ENCODE measurements at places on chromosomes 11 and 22.
A peak's percentile ranks its signal among the peaks of the same experiment; 100 is the strongest.

DNA sequence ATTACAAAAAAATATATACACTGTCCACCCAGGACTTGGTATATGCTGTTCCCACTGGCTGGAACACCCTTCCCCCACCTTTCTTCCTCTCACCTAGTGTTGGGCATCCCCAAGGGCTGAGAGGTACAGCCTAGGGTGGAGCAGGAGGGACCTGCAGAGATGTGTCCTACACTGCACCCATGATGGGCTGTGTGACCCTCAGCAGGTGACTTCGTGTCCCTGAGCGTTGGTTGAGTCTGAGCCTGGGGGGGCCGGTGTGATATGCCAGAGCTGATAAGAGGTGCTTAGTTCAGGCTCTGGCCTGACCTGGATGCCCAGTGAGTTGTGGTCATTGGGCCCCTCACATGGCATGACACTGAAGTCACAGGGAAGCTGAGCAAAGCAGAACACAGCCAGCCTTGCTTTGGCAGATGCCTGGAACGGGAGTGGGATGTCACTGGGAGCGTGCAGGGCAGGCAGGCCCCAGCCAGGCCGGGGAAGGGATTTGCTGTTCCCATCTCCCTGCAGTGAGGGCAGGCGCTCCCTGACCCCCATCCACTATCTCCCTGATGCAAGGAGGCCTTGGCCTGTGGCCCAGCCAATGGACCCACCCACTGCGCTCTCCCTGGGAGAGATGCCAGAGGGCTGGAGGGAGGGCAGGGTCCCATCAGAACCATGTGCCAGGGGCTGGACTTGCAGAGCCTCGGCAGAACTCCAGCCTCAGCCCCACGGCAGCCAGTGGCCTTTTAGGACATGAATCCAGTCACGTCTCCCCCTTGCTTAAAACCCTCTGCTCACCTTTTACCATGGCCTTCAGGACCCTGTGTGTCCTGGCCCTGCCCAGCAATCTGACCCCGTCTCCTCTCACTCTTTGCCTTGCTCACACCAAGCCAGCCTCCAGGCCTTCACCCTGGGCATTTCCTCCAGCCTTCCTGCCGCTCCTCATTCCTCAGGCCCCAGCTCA is 138.9 kb downstream of the MN1 start:
- DNase-seq = no peak

DNA sequence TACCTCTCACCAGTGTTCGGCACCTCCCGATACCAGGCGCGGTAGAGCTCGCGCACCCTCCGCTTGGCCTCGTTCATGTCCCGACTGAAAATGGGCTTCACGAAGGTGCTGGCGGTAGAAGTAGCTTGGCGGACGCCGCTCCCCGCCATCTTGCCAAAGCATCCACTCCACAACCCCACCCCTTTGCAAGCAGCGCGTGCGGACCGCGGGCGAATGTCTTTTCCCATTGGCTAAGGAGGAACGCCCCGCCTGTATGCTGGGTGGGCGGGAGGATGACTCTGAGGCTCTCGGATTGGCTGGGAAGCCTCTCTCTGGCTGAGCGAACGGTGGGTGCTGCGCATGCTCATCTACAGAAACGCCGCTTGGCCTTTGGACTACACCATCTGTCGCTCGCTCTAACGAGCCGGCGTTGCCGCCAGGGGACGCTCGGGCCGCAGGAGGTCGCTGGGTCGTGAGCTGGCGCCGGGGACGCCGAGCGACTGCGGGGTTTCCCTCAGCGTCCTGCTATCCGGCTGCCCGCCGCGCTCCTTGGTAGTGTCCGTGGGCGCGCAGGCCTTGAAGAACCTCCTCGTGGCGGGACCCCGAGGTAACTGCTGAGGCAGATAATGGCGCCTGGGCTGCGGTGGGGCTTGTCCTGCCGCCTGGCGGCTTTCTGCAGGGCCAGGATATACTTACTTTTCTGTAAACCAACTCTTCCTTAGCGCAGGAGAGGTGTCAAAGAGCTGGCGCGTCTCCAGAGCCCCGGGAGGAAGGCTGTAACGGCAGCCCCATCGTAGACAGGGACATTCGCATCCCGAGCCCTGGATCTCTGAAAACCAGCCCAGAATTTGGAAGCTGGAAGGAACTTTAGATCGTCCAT is at the start of gene NDUFA6:
Gene NDUFA6, minus strand, starts transcription at position 177 of the 859 bp plus-strand sequence. Its CDS starts 28 bp downstream, at position 149.
- peak; percentile 100 for DNase-seq

- no peak for DNase-seq
Measured at GRCh38 chr11:40227730-40228129, 1231.7 kb downstream of the LRRC4C start.

DNA sequence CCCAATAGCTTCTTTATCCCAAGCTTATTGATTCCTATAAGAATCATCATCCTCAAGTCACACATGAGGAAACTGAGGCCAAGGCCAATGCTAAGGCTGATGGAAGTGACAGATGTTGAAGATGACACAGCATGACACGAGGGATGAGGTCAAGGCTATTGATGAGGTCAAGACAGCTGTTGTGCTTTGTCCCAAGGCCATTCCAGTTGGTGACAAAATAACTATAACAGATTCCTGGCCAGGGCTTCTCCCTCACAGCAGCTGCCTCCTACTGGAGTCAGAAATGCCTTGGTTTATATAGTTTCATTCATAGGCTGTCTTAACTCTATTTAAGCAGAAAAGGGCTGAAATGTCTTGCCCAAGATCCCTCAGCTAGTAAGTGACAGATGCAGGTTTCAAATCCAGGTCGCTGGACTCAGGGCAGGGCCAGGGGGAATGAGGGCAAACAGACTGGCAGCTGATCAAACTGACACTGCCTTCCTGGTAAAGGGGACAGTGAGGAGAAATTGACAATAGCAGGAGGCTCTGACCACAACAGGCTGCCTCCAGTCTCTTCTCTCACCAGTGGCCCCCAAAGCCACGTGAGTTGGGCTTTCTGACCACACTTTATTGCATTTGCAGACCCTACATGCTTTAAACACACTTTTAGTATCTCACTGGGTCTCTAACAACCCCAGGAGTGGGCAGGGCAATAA is 16.5 kb downstream of the MIF start:
- DNase-seq = peak; percentile 51

DNA sequence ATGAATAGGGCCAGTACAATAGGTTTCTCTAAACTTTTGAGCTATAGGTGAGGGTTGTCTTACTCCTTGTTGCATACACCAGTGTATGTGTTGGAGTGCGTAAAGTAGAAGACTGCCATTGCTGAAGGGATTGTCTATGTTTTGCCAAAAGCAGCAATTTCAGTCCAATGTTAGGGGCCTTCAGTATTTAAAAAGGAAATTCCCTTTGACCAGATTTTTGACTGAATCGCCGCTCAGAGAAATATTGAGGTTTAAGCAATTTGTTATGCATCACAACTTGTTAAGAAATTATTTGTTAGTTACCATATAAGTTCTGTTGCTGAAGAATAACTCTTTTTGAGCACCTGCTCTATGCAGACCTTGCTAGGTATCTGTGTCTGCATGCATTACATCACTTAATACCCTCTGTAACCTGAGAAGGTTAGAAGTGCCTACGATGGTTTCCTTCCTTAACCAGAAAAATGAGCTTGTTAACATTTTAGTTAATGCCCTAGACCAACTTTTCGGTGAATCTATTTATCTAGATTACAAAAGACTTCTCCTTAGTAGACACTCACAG is 33.9 kb downstream of the MMP20 start:
- no peak for DNase-seq

GRCh38 chr11:102108734-102109440 is 1.4 kb upstream of the YAP1 start:
- DNase-seq = no peak

GRCh38 chr11:10338287-10338686 is 33.4 kb downstream of the ADM start:
- no peak for DNase-seq

DNA sequence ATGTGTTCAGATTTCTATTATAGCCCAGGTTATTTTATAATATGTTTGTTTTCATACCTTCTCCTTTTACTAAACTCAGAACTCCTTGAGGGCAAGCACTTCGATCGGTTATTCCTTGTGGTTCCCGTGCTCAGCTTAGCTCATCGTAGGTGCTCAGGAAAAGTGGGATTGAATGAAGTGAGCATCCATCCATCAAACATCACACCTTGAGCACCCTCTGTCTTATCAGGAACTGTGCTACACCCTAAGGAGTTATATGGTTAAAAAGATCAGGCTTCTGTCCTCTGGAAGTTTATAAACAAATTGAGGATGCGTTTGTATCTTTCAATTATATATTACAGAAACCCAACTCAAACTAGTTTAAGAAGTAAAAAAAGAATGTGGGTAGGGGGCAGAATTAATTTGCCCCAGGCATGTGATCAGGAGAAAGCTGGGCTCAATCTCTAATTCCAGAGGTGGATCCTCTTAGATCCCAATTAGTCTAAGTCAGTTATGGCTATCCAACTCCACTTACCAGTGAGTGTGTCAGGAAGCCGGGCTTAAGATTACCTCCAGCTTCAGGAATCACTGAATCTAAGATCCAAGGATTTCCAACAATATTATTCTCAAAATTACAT is 59.9 kb upstream of the RRAS2 start:
- DNase-seq = no peak

DNA sequence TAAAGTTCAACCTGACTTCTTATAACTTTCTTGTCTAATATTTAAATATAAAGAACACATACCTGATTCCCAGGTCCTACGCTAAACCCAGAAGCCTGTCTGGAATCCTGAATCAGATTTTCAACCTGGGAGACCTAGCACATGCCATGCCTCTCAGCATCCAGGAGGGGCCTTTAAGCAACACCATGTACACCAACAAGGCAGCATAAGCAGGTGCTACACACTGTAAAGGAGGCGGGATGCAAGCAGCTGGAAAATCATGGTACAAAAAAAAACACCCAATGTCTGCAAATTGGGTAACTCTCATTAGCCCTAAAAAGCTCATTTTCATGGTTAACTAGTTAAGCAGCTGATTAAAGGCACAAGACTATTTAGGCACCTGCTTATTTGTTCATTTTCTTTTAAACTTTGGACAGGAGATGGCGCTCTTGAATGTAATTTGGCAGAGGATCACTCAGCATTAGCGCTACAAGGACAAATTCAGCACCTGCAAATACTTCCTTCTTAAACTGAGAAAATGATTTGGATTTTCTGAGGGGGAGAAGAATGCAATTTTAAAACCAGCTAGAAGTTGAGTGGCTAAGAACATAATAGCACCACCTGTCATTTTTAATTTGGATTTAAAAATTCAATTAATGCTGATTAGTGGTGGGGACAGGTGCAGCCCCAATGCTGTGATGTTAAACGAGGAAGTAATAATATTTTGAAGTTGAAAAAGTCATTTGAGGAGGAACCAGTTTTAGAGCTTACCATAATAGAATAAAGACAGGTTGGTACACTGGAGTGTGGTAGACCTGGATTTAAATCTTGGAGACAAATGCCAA is 104.0 kb downstream of the FAR1 start:
- peak; percentile 91 for DNase-seq

GRCh38 chr11:116283300-116283699 is 489.5 kb downstream of the BUD13 start:
- no peak for DNase-seq

GRCh38 chr11:67493548-67494370 is 10.9 kb downstream of the AIP start:
- no peak for DNase-seq

DNA sequence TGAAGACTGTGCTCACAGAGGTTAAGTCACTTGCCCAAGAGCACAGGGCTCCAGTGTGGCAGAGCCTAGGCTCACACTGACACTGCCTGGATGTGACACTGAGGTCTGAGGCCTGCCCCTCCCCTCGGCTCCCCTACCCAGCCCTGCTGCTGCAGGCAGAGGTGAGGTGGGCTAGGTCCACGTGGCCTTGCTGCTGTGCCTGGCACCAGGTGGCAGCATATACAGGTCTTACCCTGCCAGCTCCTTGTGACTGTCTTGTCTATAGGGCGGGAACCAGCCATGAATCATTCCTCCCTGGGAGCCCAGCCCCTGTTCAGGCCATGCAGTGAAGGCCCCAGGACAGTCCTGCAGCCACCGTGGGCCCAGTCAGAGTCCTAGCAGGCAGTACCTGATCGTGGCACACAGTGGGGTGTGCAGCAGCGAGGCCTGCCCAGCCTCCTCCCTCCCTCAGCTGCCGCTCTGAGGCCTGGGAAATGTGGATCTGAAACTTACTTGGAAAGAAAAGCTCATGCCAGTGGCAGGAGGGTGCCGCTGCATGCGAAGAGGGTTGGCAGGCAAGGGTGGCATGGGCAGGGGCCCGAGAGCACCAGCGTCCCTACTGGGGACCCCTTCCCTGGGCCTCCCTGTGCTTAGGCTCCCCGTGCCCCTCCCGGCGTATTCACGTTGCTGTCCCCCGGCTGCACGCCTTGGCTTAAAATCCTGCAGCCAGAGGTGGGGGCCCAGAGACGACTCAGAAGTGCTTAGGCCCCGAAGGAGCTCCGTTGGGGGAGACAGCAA is 1.2 kb upstream of the CERK start:
- DNase-seq = no peak

- DNase-seq = no peak
Measured at GRCh38 chr22:48736593-48737460, 1090.8 kb downstream of the BRD1 start.

DNA sequence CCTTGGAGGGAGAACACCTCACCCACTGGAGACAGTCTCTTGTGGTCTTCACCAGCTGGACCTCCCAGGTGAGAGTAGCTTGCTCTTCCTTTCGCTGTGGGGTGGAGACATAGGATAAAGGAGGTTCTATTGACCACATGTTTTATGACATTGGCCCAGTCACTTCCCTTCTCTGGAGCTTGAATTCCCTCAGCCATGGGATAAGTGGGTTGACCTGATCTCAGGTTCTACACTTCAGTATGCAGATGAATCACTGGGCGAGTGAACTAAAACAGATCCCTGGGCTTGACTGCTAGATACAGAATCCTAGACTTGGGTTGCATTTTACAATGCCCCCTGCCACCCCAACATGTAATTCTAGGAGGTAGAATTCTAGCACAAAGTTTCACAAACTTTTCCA is 54.8 kb upstream of the PRSS23 start:
- no peak for DNase-seq

GRCh38 chr11:123428116-123428715 is 1.9 kb upstream of the GRAMD1B start:
- DNase-seq = no peak

DNA sequence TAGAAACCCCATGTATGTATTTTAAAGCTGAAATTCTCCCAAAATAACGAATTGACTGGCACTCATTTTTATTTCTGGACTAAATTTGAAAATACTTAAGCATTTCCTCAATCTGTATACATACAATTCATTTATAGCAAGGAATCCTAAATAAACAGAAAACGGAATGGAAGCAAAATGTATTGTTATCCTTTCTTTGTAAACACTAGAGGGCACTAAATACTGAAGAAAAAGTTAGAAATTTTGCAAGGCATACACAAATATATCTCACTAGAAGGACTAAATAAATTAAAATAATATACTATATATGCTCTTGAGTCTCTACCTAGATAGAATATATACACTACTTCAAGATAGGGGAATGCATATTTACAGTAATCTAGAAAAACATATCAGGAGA is 23.1 kb upstream of the ANO5 start:
- no peak for DNase-seq

DNA sequence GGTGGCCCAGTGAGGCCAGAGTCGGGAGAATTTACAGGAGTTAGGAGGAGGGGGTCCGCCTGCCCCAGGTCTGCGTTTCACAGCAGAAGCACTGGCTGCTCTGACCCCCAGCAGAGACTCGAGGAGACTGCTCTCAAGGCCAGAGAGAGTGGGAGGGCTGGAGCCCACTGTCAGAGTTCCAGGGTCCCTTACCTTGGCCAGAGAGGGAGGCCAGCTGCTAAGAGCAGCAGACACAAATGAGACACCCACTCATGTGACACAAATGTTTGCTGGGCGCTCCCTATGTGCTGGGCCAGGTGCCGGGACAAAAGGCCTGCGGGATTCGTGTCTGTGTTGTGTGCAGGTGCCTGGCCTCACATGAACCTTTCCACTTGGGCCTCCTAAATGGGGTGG is 2.8 kb upstream of the TNFRSF13C start:
- DNase-seq = no peak

Measured in eye (tissue), 1 donor.